ENCODE measurements at places on chromosomes 16 and 17.
A peak's percentile ranks its signal among the peaks of the same experiment; 100 is the strongest.

GRCh38 chr17:38605841-38606645, at the start of gene SRCIN1:
Gene SRCIN1, minus strand, starts transcription at chr17:38605952. Its CDS starts 247 bp downstream, at chr17:38605705.
- peak; percentile 57 for DNase-seq

GRCh38 chr17:75178453-75178852, 4.3 kb downstream of the SUMO2 start:
- no peak for DNase-seq

GRCh38 chr16:53936529-53936928, 232.6 kb downstream of the FTO start:
- no peak for DNase-seq

GRCh38 chr16:85374571-85374872, 238.6 kb upstream of the GSE1 start:
- no peak for DNase-seq

GRCh38 chr17:82882715-82883418, 43.0 kb upstream of the ZNF750 start:
- peak; percentile 64 for DNase-seq

DNA sequence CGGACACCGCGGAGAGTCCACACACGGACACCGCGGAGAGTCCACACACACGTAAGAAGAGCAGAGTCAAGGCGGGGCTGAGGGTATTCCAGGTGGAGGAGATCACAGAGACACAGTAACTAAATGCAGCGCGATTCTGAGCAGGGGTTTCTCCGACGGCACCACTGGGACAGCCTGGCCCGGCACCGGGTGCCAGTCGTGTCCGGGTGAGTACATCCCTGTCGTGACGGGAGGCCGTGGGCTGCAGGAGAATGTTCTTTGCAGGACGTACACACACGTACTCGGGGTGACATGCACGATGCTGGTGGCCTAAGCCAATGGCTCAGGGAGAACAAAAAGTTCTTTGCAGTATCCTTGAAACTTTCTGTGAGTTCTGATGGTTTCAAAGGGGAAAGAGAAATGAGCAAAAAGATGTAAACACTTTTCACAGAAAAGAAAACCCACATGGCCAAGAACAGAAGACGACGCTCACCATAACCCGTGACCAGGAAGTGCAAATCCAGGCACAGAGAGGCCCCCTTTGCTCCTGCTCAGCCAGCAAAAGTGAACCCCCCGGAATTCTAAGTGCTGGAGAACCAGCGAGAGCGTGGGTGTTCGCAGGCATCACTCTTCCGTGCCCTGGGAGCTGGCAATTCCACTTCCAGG, 53.7 kb upstream of the METRNL start:
- no peak for DNase-seq

- DNase-seq, result no peak
Measured at GRCh38 chr16:11620243-11621003, 33.7 kb upstream of the LITAF start.

DNA sequence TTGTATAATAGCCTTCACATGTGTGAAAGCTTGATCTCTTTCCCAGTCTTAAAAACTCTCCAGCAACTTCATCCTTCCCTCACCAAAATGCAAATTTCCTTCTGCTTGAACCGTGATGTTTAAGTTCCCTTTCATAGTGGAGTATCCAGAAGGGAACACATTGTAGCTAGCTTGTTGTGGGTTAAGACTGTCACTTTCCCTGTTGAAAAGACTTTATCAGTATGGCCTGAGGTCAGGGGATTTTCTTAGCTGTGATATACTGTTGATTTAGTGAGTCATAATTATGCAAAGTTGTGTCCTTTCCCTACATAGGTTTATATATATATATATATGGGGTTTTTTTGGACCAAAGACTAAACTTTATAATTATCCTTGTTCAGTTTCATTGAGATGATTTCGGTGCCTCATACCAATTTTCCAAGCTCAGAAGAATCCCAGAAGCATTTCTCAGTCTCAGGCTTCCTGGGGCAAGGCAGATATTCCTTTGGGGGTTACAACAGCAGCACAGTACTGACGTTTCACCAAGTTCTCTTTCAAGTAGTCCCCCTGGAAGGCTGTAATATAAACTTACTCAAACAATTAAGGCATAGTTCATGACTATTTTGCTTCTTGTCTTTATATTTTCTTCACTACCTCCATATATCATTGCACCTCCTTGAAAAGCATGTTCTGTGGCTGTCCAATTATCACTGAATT, 35.7 kb downstream of the ESRP2 start:
- DNase-seq, result no peak

GRCh38 chr17:44312396-44313104, 4.1 kb downstream of the RUNDC3A start:
- no peak for DNase-seq

DNA sequence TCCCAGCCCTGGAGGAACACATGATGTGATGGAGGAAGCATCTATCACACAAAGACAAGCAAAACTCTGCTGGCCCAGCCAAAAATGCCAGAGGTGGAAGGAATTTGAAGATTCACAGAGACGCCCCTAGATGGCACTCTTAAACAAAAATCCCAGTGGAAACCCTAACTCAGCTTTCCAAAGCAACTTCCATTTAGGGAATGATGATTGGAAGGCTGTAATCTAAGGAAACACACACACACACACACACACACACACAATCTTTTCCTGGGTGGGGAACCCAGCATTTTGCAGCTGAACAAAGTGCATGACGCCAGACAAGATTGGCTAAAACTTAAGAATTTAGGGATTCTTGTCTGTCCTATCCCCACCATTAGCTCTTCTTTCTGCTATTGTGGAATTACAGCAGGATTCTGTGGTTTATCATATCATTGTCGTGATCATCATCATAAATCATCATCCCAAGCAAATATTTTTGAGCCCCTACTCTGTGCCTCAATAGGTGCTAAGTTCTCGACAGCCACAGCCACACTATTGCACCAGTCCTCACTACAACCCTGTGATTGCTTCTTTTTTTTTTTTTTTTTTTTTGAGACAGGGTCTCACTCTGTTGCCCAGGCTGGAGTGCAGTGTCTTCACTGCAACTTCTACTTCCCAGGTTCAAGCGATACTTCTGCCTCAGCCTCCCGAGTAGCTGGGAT, 1.6 kb upstream of the LDAF1 start:
- DNase-seq, result no peak

- peak; percentile 71 for DNase-seq
Measured at GRCh38 chr16:9138731-9139501, 47.5 kb downstream of the HAPSTR1 start.

DNA sequence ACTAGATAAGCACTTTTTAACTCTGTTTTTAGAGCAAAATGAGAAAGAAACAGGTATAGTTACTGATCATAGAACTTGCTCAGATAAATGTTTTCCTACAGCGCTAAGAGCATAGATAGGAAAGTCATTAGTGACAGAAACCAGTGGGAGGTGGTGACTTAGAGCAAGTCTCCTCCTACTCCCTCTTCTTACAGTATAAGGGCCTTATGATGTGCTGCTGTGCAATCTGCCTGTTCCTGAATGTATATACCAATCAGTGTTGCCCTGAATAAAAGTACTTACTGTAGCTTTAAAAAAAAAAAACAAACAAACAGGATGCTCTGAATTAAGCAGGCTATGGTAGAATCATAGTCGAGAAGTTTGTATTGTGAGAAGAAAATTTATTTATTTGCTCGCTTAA, 23.3 kb upstream of the RASL10B start:
- peak; percentile 12 for DNase-seq

- DNase-seq, result no peak
Measured at GRCh38 chr16:23406546-23407240, 46.3 kb downstream of the COG7 start.

- no peak for DNase-seq
Measured at GRCh38 chr17:78271419-78272170, 40.2 kb downstream of the TMEM235 start.

- no peak for DNase-seq
Measured at GRCh38 chr16:50372611-50373344, 4.0 kb upstream of the BRD7 start.

GRCh38 chr16:1430759-1431496, at the start of gene PERCC1:
Gene PERCC1, plus strand, starts transcription at chr16:1431078. Its CDS starts 1,516 bp downstream, at chr16:1432594.
- DNase-seq, result no peak

GRCh38 chr17:14775731-14776492, 475.0 kb downstream of the HS3ST3B1 start:
- DNase-seq, result no peak

DNA sequence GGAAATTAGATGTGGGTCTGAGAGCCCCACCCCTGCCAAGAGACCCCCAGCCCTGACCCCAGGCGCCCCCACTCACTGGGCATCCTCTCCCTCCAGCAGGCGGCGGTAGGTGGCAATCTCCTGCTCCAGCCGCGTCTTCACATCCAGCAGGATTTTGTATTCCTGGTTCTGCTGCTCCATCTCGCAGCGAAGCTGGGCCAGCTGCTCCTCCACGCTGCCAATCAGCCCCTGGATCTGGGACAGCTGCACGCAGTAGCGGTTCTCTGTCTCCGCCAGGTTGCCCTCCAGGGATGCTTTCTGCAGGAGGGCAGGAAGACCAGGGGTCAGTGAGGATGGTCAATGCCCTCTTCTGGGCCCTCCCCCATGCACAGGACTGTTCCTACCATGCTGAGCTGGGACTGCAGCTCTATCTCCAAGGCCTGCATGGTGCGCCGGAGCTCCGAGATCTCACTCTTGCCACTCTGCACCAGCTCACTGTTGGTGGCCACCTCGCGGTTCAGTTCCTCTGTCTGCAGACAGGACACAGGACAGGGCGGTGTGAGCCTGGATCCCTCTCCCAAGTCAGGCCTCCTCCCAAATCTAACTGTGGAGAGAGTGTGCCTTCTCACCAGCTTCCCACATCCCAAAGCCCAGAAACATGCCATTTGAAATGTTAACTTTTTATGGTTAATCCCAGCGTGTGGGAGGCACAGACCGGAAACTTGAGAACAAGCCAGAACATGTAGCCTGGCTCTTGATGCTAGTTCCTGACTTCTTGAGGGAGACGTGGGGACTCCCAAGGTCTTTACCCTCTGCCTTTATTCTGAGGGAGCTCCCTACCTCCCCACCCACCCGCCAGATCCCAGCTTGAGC, 3.6 kb downstream of the KRT17 start:
- no peak for DNase-seq

DNA sequence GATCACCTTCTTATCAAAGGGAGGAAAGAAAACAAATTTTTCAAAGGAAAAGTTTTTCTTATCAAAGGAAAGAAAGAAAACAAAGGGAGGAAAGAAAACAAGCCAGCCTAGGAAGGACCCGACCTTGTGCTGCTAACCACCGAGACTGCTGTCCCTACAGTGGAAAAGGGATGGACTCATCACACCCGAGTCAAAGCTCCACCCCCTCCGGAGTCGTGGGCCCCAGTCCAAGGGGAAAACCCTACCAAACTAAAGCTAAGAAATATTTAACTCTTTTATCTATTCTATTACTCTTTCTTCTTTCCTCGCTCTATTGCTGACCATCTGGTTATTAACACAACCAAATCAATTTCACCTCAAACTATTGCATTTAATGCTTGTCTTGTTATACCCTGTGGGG, 6.1 kb upstream of the ENDOV start:
- DNase-seq, result no peak

DNA sequence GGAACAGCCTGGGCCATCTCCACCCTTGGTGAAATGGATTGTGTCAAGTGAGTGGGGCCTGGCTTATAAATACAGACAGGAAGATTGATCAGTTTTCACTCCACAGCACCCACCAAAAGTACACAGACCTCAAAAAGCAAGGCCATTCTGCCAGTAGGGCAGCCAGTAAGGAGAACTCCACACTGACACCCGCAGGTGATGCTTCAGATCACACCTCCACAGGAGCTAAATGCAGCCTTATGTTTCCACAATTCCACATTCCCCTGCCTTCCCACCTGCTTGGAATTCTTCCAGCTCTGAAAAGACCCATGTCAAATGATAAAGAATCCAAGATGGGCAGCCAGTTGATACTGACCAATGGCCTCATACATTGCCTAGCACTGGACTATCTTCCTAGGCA, 191.1 kb downstream of the ZFHX3 start:
- no peak for DNase-seq

- no peak for DNase-seq
Measured at GRCh38 chr17:6796887-6797490, 21.0 kb downstream of the FBXO39 start.

- DNase-seq, result peak; percentile 83
Measured at GRCh38 chr16:637081-638018, 1.2 kb upstream of the METTL26 start.

DNA sequence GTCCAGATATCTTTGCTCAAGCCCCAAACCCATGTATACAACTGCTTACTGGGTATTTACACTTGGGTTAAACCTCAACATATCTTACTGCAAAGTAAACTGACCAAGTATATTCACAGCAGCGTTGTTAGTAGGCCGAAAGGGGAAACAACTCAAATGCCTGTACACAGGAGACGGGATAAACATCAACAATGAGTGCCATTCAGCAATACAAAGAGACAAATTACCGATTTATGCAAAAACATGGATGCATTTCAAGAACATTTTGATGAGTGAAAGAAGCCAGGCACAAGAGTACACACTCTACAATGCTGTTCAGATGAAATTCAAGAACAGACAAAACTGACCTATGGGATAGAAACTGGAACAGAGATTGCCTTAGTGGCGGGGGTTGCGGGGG, 136.3 kb upstream of the CACNG3 start:
- DNase-seq, result no peak

DNA sequence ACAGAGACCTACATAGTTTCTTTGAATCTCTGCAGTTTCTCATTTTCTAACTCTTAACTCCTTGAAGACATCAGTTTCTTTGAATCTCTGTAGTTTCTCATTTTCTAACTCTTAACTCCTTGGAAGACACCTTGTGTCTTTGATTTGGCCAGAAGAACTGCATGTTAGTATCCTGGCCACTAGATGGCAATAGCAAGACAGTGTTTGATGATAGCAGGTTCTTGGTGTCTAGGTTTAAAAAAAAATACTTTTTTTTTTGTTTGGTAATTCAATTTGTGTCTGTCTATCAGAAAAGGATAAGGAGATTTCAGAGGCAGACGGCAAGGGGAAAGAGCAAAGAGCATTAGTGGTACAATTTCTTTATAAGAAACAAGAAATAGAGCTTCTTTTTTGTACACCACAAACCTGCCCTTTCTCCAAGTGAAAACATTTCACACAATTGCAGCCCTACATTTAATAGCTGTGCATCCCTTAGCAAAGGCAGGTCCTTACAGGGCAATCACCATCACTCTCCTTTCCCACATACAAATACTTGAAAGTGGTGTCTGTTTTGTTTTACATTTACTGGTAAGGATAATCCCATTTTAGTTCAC, 1324.9 kb upstream of the CDH8 start:
- no peak for DNase-seq

DNA sequence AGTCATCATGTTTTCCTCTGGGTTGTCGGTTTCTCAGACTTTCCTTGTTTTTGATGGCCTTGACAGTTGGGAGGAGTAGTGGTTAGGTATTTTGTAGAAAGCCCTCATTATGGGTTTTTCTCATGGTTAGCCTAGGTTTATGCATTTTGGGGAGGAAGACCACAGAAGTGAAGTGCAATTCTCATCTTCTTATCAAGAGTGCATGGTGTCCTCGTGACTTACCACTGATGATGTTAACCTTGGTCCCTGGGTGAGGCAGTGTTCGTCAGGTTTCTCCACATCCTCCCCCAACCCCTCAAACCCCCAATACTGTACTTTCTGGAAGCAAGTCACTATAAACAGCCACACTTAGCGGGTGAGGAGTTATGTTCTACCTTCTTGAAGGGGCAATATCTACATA, 42.3 kb downstream of the BPTF start:
- DNase-seq, result no peak

- no peak for DNase-seq
Measured at GRCh38 chr17:57329380-57330214, 73.3 kb downstream of the MSI2 start.

GRCh38 chr17:1487939-1488825, 4.3 kb downstream of the MYO1C start:
- DNase-seq, result peak; percentile 62

Data from activated naive CD4-positive, alpha-beta T cell treated with anti-CD3 and anti-CD28 coated beads, Interleukin-2, amount 50 U/mL, for 16 hours (primary cell).